Mucosa of gallbladder (tissue), 1 donor: ENCODE measurements at places on chromosomes 4 and X. TPM values are rescaled to one million over a fixed set of nuclear protein-coding genes. Genes with fewer than 3 reads are reported as not detected.

GRCh38 chr4:181952478-181952877 lies 290.7 kb upstream of the TENM3 start:
- peak; percentile 70 for DNase-seq

GRCh38 chr4:17020901-17021300 lies 122.5 kb upstream of the LDB2 start:
- DNase-seq, result no peak

GRCh38 chr4:139297001-139297410 lies 4.3 kb upstream of the NAA15 start:
- no peak for DNase-seq

GRCh38 chrX:4315891-4316290 lies 602.4 kb upstream of the PRKX start:
- DNase-seq, result no peak

DNA sequence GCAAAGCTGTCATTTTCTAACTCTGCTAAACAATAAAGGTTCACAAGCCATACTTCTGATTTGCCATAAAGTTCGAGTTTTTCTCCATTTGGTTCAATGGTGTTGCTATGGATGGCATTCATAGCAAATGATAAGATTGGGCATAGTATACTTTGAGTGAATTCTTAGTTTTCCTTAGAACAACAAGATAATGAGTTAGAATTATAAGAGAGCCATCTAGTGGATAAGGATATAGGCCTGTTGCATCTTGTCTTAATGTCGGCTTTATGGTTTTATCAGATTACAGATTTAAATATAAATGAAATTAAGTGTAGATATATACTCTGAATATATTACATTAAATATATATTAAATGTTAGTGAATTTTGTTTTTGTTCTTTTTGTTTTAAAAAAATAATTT lies 644.6 kb downstream of the IL1RAPL1 start:
- DNase-seq, result no peak

DNA sequence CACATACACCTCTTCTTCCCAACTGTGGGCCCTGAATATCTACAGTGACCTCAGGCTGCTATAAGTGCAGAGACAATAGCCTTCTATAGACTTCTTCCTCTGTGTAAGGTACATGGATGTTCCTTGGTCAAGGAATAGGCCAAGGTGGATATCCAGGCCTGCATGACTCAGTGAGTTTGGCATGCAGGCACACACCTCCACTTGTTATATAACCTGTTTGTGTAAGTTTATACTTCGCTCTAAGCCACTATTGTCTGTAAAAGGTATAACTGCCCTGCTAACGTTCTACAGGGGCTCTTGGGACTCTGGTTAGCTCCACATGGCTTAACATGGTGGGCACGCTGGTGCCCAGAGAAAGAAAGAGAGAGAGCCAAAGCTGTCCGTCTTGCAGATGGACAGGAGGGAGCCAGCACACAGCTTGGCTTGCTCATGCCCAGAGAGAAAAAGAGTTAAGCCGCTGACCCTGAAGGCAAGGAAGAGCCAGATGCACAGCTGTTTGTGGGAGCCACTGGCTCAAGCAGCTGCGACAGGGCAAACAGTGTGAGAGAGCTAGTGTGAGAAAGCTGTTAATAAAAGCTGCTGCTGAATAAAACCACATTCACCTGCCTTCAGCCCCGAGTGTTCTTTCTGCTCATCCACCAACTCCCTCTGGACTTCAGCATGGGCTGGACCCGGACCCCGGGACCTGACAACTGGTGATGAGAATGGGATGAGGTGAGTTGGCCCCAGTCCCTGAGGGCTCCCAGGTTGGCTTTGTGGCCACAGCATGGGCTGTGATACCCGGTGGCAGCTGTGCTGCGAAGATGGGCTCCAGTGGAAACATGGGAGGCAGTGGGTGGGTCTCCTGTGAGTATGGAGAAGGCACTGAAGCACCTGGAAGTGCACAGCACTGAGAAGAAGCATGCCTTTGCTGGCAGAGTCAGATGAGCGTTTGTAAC lies 44.5 kb upstream of the ZBTB33 start:
- no peak for DNase-seq

DNA sequence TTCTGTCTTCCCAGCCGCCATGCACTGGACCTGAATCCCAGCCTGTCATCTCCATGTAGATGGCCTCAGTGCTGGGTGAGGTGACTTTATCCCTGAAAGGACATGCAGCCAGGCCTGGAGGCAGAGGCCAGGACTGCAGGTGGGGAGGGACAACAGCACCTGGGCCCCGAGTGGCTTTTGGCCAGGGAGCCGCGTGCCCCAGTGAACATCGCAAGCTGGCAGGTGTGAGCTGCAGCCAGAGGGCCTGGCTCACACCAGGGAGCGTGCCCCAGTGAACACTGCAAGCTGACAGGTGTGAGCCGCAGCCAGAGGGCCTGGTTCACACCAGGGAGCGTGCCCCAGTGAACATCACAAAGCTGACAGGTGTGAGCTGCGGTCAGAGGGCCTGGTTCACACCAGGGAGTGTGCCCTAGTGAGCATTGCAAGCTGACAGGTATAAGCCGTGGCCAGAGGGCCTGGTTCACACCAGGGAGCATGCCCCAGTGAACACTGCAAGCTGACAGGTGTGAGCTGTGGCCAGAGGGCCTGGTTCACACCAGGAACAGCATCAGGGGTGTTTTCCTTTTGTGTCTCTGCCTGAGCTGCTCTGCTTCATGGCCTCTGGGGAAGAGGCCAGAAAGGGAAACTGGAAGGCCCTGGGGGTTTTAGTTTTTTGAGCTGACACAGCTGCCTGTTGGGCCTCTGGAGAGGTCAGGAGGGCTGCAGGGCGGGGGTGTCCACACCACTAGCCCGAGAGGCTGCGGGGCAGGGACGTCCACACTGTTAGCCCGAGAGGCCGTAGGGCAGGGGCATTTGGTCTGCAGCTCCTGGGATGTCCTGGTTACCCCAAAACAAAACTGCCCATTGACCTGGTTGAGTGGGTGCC lies 22.7 kb upstream of the PSAPL1 start:
- DNase-seq, result no peak

DNA sequence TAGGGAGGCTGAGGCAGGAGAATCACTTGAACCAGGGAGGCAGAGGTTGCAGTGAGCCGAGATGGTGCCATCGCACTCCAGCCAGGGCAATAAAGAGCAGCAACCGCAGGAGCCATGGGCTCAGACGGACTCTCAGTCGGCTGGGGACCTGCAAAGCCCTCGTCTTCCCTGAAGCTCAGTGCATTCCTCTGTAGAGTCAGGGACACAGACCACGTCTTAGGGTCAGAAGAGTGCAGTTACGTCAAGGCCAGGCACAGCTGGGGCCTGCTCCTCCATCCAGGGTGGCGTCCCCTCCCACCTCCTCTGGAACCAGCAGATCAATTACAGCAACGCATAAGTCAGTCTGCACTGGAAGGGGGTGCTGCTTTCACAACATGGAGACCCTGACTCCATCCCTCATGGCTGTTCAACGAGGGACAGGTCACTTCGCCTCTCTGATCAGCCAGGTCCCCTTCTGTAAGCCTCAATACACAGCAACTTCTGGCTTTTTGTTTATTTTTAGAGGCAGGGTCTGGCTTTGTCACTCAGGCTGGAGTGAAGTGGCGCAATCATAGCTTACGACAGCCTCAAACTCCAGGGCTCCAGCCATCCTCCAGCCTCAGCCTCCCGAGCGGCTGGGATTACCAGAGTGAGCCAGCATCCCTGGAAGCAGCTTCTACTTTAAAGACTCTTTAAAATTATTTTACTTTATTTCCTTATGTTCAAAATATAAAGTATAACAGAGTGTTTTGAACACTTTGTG lies 76.4 kb downstream of the ZFYVE28 start:
- peak; percentile 7 for DNase-seq

- DNase-seq, result no peak
Observed at GRCh38 chr4:38167973-38168372, 207.8 kb downstream of the PTTG2 start.

DNA sequence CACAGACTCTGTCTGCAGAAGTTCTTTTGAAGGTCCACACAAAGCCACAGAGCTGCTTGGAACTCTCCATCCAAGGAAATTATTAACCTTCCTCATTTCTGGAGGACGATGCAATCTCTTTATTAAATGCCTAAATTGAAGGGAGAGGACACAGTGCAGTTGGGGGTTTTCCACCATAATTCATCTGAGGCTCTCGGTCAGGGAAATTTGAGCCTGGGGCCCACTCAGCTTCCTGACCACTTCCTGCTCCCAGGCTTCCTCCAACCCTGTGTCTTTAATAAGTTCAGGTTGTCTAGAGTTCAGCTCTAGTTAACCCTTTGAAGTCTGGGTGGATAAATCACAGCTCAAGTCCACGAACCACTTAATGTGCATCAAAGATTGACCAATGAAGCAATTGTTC lies 58.5 kb downstream of the PRPS1 start:
- no peak for DNase-seq

- DNase-seq, result peak; percentile 31
Observed at GRCh38 chr4:150010525-150011126, 67.6 kb upstream of the DCLK2 start.

DNA sequence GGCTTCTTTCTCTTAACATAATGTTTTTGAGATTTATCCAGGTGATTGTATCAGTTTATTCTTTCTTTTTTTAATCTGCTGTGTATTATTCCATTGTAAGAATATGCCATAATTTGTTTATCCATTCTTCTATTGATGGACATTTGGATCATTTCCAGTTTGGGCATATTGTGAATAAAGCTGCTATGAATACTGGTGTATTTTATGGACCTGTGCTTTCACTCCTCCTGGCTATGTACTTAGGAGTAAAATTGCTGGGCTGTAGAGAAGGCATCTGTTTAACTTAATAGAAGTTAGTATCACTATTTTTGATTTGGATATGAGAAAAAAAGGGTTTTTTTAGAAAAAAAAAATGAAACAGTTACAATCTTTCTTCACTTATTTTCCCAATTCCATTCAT lies 50.0 kb upstream of the FAM9C start:
- no peak for DNase-seq

DNA sequence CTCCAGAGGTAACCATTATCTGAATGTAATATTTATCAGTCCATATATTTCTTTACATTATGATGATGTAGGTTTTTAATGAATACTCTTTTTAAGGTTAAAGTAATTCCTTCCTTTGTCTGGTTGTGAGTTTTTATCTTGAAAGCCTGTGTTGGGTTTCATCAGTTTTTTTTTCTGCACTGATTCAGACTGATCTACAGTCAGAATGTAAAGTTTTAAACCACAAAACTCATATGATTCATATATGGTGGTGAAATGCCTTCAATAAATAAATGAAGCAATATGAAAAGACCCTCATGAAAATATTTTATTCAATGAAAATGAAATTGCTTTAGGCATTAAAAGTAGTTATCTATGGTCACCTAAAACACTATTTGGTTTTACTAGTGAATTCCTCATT lies 47.1 kb downstream of the SORBS2 start:
- no peak for DNase-seq

DNA sequence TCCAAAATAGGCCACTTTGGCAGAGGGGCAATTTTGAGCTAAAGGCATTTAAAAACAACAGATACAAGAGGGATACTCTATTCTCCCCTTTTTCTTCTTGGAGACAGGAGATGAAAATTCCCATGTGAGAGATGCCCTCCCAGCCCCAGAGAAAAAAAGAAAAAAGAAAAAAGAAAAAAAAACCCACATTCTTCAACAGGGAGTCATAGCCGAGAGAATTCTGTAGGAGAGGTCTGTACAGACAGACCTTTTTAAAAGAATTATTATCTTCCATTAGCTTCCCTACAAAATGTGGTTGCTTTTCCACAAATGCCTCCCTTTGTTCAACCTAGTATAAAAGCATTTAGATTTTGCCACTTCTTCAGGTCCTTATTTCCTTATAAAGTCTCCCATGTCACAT lies 89.9 kb downstream of the SPCS3 start:
- no peak for DNase-seq

DNA sequence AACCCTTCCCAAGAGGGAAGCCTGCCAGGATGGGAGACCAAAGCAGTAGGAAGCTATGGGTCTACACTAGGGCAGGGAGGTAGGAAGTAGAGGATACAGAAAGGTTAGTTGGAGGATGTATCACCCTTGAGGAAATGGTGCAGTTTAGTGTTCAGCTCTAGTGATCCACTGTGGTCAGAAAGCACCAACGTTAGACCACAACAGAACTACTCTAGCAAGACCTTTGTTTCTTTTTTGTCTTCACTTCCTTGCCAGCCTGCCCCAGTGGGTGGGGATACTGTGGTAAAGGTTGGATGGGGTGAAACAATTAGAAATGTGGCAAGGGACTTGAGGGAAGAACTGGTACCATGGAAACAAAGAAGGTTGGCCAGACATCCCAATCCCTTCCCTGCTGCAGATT lies 83.3 kb downstream of the DDIT4L start:
- DNase-seq, result no peak

DNA sequence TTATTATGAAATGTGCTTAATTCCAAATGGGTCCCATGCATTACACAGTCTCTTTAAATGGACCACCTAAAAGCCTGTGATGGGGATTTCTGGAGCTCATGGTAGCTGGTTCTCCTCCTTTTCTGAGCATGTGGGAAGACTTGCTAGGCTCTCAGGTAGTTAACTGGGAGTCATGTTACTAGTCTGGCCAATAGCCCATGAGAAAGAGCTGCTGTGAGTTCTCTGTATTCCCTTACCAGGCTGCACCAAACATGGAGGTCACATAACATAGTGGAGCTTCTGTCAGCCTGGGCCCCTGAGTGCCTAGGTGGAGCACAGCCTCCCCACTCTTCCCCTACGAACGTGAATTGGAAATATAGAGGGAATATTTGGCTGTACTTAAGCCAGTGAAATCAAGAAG lies 198.4 kb downstream of the MAML3 start:
- DNase-seq, result no peak

- DNase-seq, result no peak
Observed at GRCh38 chr4:106982711-106983211, 53.4 kb downstream of the DKK2 start.

- DNase-seq, result no peak
Observed at GRCh38 chr4:96916711-96917110, 1076.8 kb downstream of the PDHA2 start.

GRCh38 chr4:46992338-46992737 lies 1.0 kb downstream of the GABRA4 start:
- no peak for DNase-seq

Gene FAM3A
- total RNA-seq, result 75.3 TPM

Gene SORBS2
- 184 TPM for total RNA-seq

Gene FGFR3
- total RNA-seq, result 104 TPM

Gene EREG
- total RNA-seq, result 5.7 TPM

Gene CXCL6
- total RNA-seq, result 3.4 TPM

Gene FGF16
- not detected for total RNA-seq

Gene TKTL2
- not detected for total RNA-seq

Gene ARHGAP36
- total RNA-seq, result 0.89 TPM

Gene PRICKLE3
- total RNA-seq, result 16.3 TPM
